Common myeloid progenitor, CD34-positive (primary cell): ENCODE measurements at places on chromosomes 13 and 19.
A peak's percentile ranks its signal among the peaks of the same experiment; 100 is the strongest.

DNA sequence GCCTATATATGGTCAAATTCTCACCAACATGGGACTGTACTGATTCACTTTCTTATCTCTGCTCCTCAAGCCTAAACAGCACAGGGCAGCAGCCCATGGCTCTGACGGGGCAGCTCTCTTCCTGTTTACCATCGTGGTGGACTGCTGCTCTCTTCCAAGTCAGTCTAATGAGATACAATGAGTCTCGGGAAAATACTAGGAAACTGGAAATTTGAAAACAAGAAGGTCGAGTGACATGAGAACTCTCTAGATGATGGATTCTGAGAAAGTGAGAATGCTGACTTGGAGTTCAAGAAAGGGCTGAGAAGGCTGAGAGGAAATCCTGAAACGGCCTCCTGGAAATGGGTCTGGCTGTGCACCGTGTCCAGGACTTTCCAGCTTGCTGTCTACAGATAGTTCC lies 122.8 kb upstream of the ARGLU1 start:
- no peak for DNase-seq

GRCh38 chr19:13091400-13092157 lies 11.1 kb downstream of the LYL1 start:
- DNase-seq, result peak; percentile 63

GRCh38 chr13:37127691-37128241 lies 22.3 kb upstream of the CSNK1A1L start:
- DNase-seq, result no peak

DNA sequence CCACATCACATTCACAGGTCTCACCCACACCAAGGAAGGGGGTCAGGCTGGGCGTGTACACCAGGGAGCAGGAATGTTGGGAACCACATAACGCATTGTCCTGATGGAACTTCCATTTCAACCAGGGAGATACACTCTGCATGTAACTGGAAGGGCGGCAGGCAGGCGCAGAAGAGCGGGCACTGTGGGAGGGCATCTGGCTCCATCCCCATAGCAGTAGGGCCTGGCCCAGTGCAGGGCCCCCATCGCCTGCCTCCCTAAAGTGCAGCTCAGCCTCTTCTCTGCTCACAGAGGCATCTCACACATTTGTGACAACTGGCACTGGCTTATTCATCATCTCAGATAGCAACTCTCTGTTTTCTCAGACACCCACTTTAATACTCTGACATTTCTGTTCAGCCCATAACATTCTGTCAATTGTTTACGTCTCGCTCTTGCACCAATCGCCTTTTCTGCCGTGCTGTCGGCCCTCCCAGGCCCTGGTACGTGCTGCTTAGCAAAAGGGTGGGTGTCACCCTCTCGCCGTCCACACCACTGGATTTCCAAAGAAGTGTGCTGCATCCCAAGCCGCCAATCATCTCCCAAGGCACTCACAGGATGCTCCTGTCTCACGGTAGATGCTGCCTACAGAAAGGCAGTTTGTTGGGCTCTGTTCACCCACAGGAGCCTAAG lies 353.3 kb upstream of the ZNF507 start:
- no peak for DNase-seq

DNA sequence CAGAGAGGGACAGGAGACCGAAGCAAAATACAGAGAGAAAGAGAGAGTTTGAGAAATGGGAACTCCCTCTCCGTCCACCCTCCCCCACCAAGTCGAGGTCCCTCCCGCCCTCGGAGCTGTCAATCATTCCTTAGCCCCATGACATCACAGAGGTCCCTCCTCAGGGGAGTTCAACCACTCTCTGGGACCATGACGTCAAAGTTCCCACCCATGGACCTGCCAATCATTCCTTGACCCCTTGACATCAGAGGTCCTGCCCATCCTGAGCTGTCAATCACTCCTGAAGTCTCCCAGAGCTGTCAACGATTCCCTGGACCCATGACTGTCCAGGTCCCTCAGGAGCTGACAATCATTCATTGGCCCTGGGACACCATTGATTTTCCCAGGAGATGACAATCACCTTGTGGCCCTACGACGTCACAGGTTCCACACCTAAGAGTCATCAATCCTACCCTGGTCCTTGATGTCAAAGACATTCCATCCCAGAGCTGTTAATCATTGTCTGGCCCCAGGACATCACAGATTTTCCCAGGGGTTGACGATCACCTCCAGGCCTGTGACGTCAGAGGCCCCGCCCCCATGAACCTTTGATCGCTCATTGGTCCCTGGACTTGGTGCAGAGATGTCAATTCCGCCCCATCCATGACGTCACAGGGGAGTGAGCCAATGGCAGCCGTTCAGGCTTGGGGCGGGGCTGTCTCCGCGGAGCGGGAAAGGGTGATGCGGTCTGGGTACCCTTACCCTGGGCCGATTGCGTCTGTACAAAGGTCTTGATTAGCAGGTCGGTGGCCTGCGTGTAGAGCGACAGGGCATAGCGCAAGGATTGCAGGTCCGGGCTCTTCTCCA lies 61.7 kb downstream of the COLGALT1 start:
- peak; percentile 49 for DNase-seq

- peak; percentile 24 for DNase-seq
These were observed 42.8 kb upstream of the CLDN10 start for GRCh38 chr13:95509521-95510310.

DNA sequence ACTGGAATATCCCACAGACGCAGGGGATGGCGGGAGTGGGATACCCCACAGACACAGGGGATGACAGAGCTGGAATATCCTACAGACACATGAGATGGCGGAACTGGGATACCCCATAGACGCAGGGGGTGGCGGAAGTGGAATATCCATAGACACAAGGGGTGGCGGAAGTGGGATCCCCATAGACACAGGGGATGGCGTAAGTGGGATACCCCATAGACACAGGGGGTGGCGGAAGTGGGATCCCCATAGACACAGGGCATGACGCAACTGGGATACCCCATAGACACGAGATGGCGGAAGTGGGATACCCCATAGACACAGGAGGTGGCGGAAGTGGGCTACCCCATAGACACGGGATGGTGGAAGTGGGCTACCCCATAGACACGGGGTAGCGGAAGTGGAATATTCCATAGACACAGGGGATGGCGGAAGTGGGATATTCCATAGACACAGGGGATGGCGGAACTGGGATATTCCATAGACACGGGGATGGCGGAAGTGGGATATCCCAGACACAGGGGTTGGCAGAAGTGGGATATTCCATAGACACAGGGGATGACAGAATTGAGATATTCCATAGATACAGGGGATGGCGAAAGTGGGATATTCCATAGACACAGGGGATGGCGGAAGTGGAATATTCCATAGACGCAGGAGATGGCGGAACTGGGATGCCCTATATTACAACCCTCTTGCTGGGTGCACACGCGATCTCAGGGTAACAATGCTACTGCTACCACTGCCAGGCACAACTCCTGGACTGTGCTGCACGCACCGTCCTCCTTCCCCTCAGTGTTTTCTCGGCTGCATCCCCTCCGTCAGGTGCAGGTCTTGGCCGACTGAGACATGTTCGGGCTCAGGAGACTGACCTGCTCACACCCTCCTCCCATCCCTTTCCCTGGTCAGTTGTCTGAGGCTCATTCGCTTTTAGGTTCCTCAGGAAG lies 28.1 kb downstream of the ZNF787 start:
- no peak for DNase-seq

- DNase-seq, result peak; percentile 35
These were observed 11.2 kb downstream of the IL17D start for GRCh38 chr13:20714563-20715329.

DNA sequence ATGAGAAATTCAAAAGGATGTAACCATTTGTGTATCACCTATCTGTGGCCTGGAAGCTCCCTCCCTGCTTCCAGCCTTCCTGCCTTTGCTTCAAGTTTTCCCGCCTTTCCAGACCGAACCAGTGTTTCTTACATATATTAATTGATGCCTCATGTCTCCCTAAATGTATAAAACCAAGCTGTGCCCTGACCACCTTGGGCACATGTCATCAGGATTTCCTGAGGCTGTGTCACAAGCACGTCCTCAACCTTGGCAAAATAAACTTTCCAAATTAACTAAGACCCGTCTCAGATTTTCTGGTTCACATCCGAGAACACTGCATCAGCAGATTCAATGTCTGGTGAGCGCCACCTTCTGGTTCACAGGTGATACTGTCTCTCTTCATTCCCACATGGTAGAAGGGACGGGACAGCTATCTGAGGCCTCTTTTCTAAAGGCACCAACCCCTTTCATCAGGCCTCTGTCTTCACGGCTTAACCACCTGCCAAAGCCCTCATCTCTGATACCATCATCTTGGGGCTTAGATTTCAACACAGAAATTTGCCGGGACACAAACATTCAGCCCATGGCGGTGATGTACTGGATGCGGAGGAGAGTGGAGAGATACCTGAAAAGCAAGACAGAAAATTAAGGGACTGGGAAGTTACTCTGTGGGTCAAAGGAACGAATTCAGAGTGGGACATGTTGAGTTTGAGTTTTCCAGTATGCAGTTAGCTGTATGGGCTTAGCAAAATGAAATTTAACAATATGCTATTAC lies 58.7 kb upstream of the PABPC3 start:
- peak; percentile 83 for DNase-seq
